Inflammatory macrophage treated with lipopolysaccharide for 1 hour (primary cell): ENCODE measurements at places on chromosomes 1 and 21.

DNA sequence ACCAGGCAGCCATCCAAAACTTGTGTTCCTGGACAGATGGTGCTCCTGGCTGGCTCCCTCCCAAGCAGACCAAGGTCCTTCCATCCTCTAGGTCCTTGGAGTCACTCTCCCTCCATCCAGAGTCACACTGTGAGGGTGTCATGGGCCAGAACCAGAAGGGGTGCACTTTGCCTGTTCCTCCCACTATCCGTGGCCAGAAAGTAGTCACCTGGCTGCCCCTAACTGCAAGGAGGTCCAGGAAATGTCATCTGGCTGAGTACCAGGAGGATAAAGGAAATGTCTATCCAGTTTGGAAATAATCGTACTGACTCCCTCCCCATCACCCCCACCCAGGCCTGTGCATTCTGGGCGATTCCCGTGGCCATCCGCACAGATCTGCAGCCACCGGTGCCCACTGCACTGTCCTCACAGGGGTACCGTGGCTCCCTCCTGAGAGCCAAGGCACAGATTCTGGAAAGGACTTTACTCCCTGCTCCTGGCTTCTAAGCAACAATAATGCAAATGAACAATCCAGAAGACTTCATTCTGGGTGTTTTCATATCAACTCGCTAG is 253.2 kb downstream of the NPHP4 start:
- no peak for DNase-seq

GRCh38 chr1:47393141-47393540 is 22.9 kb upstream of the FOXE3 start:
- no peak for DNase-seq

GRCh38 chr21:17554679-17555465 is 42.0 kb downstream of the CXADR start:
- DNase-seq: peak; percentile 17

DNA sequence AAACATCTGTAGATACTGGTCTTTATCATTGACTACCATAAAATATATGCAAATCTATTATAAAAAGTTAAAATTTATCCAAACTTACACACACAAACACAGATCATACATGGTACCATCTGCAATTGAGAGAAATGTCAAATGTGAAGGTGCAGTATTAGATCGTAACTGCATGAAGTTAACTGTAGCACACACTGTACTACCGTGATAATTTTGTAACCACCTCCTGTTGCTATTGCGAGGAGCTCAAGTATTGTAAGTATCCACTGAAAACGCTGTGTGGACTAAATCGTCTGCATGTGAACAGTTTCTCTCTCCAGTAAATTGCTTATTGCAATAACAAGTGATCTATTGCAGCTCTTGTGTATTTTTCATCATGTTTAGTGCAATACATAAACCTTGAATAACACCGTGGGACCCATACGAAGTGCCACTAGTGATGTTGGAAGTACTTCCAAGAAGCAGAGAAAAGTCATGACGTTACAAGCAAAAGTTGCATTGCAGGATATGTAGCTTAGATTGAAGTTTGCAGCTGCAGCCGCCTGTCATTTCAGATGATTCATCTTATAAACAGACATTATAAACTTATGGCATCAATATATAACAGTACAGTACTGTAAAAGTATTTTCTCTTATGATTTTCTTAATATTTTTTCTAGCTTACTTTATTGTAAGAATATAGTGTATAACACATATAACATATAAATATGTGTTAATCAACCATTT is 172.9 kb downstream of the SDCCAG8 start:
- DNase-seq: no peak

DNA sequence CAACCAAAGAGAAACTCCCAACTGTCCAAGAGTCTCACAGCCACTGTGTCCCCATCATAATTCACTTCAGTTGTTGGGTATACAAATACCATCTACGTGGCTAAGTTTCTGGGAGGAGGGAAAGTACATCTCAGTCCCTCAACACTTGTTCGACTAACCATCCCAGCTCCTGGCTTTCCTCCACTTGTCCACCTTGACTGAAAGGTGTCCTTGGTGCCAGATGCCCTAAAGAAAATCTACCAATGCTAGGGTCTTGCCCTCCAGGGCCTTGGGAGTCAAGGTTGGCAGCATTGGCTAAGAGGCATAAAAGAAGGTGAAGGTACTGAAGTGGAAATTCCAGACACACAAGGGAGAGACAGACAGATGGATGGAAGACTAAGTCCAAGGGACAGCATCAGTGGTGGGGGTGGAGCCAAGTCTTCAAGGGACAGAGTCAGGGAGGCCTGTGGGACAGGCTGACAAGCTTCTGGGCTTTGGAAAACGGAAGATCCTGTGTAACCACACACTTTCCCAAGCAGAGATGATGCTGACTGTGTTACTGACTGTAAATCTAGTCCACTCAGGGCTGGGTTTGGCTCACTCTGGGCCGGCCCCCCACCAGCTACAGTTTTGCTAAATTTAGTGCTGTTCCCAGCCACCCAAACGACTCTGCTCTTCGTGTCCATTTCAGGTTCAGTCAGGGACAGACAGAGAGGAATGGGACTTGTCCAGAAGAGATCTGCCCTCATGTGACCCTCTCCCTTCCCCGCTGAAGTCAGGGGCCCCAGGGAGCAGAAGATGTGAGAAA is 60.1 kb downstream of the CD34 start:
- DNase-seq: peak; percentile 63

GRCh38 chr1:38360807-38361206 is 314.2 kb upstream of the POU3F1 start:
- DNase-seq: no peak

- DNase-seq: no peak
Observed at GRCh38 chr1:45669859-45670655, 16.3 kb downstream of the GPBP1L1 start.
